Ovary (tissue), 10 donors: ENCODE measurements at places on chromosomes 2 and 18. TPM values are rescaled to one million over a fixed set of nuclear protein-coding genes. Genes with fewer than 3 reads are reported as not detected.

Gene WNT6
- total RNA-seq, result 2.0 TPM

Gene REG1A
- 16.9 TPM for total RNA-seq

Gene AKAIN1
- total RNA-seq, result not detected

Gene C18orf54
- total RNA-seq, result 2.5 TPM

DNA sequence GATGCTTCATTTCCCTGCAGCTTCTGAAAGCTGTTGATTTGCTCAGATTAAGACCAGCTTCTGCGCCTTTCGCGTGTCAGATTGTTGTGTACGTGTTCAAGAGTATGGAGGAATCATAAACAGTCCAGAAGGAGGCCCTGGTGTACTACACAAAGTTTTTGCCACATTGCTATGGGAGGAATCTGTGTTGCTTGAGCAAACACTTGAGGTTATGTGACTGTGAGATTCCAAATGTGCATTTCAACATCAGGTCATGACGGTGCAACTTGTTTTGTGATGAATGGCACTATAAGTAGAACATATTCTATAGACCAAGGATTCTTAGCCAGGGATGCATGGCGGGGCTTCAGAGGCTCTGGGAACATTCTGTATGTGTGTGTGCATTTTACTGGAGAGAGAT, 35.0 kb downstream of the SRSF7 start:
- no peak overlapping the region for H3K27ac ChIP-seq
- peaks cover 2% of the 10 kb centered on the region for H3K4me1 ChIP-seq
- no peaks in the 10 kb centered on the region for H3K36me3 ChIP-seq
- no peaks in the 10 kb centered on the region for H3K27me3 ChIP-seq

DNA sequence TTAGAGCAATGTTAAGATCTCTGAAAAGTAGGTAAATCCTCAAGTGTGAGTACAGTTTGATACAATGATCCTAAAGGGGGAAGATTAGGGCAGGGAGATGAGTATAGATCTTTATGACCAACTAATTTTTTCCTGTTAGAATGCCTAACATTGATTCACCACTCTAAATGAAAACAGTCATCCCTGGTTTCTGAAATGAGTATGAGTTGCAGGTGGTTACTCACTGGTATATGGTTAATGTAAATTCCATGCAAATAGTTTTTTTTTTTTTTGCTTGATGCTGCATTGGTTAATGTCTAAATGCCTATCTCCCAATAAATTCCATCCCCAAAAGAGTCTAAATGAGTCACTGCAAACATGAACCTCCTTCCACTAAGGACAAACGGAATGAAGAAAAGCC, 55.0 kb upstream of the SERPINB2 start:
- no peak overlapping the region for H3K4me3 ChIP-seq
- no peak overlapping the region for H3K27ac ChIP-seq
- DNase-seq, result no peak
- no peaks in the 10 kb centered on the region for H3K4me1 ChIP-seq
- no peaks in the 10 kb centered on the region for H3K27me3 ChIP-seq

DNA sequence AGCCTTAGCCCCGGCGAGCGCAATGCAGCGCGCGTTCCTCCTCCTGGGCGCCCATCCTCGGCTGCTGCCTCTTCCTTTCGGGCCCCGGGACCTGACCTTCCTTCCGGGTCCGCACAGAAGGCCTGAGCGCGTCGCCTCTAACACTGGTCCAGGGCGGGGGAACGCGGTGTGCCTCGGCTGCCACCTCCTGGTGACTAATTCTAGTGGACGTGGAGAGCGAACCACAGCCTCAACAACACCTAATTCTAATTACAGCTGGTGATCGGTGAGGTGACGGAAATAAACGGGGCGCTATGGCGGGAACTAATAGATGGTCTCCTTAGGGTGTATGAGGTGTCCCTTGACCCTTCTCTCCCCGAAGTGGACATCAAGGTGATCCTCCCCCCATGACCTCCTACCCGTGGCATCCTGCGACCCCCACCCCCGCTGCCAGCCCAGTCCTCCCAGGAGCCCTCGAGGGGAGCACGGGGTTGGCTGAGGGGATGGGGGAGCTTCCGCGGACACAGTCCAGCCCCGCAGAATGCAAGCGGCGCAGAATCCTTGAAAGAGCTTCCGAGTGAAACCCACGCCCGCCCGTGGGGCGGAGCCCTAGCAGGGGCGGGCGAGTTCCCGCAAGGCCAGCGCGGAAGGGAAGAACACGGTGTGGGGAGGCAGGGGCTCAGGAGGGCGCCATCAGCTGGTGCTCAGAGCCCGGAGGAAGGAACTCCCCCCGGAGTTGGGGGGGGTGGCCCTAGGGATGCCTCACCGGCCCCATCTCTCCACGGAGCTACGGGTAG, 12.8 kb upstream of the HMSD start:
- H3K4me3 ChIP-seq, result peak overlapping the region; percentile 16
- DNase-seq, result peak; percentile 41
- peaks cover 4% of the 10 kb centered on the region for H3K4me1 ChIP-seq
- no peaks in the 10 kb centered on the region for H3K27me3 ChIP-seq
- no peak overlapping the region for H3K27ac ChIP-seq

GRCh38 chr2:217387776-217388387, 528.0 kb upstream of the TNP1 start:
- DNase-seq, result no peak
- no peaks in the 10 kb centered on the region for H3K36me3 ChIP-seq
- no peak overlapping the region for H3K27ac ChIP-seq
- H3K4me3 ChIP-seq, result no peak overlapping the region

DNA sequence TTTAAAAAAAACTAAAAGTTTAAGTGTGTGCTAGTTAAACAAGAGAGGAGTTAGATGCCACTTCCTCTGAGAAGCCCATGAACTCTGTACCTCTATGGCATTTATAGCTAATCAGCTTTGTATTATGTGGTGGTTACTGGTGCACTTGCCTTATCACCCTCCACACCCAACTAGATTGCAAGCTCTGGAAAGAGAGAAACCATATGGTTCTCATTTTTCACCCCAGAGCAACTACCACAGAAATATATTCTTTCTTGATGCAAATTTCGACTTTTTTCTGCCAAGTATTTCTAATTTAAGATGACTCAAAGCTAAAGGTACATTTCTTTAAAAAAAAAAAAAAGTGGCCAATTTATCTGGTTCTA, 24.2 kb downstream of the RAPH1 start:
- no peaks in the 10 kb centered on the region for H3K4me1 ChIP-seq
- H3K4me3 ChIP-seq, result no peak overlapping the region
- no peaks in the 10 kb centered on the region for H3K36me3 ChIP-seq
- DNase-seq, result no peak
- H3K27me3 ChIP-seq, result no peaks in the 10 kb centered on the region

GRCh38 chr18:21662581-21662980, 42.0 kb downstream of the ABHD3 start:
- no peaks in the 10 kb centered on the region for H3K36me3 ChIP-seq
- H3K4me3 ChIP-seq, result no peak overlapping the region
- no peak for DNase-seq
